Activated CD8-positive, alpha-beta memory T cell treated with anti-CD3 and anti-CD28 coated beads, Interleukin-2, amount 50 U/mL, for 4 hours (primary cell): ENCODE measurements at places on chromosomes 2 and 18.
A peak's percentile ranks its signal among the peaks of the same experiment; 100 is the strongest.

- DNase-seq: no peak
These were observed 126.5 kb upstream of the CCDC68 start for GRCh38 chr18:55085557-55086285.

DNA sequence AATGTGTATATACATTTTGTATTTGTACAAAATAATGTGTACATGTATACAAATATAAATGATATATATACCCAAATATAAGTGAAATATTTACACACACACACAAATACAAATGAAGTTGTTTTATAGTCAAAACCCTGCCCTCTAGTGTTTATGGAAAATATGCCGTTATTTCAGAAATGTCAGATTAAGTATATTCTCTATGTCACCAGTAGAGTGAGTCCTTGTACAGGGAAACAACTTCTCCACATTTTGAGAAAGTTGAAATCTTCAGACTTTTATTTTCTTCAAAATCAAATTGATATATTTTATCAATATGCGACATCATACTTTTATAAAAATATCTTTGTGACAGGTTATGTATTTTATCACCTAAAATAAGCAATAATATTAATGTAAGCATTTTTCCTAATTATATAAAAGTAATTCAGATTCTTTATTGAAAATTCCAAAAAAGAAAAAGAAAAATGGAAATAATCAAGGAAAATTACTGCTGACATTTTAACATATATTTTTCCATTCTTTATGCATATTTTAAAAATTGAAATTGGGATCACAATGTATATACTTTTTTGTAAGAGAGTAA lies 22.4 kb downstream of the ARL6IP6 start:
- DNase-seq: no peak

DNA sequence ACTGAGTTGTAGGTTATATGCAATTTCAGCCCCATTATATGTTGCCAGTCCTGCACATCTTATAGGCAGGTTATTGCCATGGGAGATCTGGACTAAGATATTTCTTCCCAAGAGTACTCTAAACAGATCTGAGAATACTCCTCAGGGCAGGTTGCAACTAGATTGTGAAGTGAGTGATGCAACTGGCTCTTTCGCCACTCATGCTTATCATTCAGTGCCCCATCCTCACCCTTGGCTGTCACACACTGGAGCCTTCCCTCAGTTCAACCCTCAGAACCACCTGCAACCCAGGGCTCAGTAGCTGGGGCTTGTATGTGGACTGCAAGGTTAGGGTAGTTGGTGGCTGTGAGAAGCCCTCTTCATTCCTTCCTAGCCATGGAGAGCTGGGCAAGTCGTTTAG lies 14.1 kb downstream of the MERTK start:
- DNase-seq: no peak

DNA sequence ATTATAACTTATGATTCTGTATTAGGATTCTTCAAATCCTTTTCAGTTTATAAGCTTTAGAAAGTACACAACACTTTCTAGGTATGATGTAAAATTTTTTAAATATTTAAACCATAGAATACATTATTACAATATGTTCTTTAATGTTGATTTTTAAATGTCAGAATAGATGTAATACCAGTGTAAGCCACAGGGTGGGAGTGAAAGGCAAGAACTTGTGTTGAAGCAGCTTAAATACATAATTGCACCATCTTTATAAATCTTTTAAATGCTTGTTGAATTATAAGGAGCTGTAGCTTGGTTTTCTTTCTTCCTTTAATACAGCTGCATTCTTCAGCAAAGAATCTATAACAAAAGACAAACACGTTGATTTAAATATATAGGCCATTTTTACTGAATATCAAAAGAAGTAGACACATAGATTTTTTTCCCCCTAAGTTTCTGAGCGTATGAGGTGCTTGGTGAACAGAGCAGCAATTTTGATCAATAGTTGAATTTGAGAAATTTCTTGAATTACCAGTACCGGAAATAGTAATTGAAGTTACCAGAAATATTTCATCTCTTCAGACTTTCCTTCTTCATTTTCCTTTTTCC lies 63.0 kb downstream of the TANK start:
- no peak for DNase-seq

- peak; percentile 75 for DNase-seq
These were observed 15.9 kb upstream of the ATP6V1B1 start for GRCh38 chr2:70919672-70920366.

DNA sequence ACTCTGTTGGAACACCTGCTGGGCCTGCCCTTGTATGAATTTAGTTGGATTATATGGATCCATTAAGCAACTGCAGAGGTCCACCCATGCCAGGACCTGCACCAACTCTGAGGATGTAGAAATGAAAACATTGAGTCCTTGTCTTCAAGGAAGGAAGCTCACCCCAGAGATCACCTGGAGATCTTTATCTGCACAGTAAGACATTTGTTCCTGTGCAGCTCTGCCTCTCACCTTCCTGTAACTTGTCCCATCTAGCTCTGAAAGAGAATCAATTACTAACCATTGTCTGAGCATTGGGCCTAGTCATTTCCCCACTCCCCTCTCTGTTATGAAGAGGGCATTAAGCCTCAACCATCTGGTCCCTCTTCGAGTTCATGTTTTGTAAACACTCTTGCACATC lies 105.2 kb upstream of the YWHAQ start:
- DNase-seq: no peak

DNA sequence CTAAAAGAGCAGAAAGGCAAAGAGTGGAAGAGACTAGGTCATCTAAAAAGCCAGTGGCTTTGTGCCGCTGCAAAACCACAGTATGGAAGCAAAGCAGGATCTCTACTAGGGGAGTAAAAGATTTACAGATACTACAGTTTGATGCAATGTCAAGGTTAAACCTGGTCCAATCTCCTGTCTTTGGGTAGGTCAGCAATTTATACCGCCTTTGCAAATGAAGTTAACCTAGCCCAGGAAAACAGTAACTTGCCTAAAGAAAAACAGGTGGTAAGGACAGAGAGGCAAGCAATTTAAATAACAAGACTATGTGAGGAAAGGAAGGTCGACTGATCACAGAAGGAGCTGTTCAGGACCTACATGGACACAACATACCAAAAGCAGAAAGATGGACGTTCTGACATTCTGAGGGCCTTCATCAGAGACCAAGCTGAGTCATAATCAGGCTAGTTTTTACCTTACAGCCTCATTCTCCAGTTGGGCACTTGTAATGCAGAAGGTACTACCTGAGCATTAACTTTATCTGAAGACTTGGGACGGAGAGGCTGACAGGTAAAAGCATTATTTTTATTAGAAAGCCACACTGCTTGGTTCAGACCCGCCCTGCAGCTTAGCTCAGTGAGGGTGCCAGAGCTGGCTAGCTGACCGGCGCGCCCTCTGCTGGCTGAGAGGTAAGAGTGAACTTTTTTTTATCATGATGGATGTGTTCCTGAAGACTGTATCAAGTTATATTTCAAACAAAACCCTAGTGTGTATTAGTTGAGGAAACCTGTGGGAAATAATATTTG lies 15.9 kb downstream of the CDKL4 start:
- DNase-seq: peak; percentile 85

GRCh38 chr2:26687328-26687727 lies 5.2 kb upstream of the KCNK3 start:
- DNase-seq: no peak

DNA sequence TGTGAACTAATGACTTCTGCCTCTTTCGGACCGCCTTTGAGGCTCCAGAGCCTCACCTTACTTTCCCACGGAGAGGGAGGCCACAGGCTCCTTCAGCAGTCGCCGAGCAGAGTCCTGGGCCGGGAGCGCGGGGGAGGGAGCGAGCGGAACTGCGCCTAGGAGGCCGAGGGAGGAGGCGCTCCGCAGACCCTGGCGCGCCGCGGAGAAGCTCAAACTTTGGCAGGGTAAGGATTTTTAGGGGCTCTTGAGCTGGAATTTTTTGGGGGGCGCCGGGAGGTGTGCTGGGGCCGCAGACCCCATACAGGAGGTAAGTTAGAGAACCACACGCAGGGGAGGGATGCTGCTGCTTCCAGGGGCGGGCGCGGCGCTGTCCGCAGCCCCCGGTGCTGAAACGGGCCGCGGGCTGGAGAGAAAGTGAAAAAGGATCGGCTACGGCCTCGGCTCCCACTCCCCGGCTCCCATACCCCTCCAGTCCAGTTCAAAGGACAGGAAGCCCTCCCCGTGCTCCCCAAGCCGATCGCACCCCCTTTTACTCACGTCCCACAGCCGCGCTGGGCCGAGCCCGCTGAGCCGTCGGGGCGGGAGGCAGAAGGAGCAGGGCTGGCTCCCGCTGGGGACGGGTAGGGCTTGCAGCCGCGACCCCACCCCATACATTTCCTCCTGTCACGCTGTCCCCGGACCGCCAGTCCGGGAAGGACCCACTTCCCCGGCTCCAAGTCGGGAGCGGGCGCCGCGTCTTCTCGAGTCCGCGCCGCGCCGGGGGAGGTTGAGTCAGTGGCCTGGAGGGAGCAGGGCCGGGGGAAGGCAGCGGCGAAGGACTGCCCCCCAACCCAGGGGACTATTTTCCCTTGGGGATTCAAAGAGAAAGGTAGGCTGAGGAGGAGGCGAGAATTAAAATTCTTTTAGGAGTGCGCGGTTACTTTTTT lies at the start of gene CNGA3:
CNGA3 (plus strand) TSS at position 146 of the 926 bp plus-strand sequence. CDS start 23,520 bp downstream, outside the sequence.
- no peak for DNase-seq
